ENCODE measurements at places on chromosomes 3 and 15. TPM values are rescaled to one million over a fixed set of nuclear protein-coding genes. Genes with fewer than 3 reads are reported as not detected.

SI gene
- not detected for total RNA-seq

GP9 gene
- not detected for total RNA-seq

ZNF80 gene
- not detected for total RNA-seq

ASB14 gene
- not detected for total RNA-seq

ZNF639 gene
- total RNA-seq: 20.6 TPM

SCAANT1 gene
- total RNA-seq: not detected

UQCRC1 gene
- 167 TPM for total RNA-seq

LSAMP gene
- total RNA-seq: 0.14 TPM

Data from A549 treated with Hydrocortisone at 1 μM for 4 hours (cell line).